ENCODE measurements at places on chromosomes 6 and 20.

DNA sequence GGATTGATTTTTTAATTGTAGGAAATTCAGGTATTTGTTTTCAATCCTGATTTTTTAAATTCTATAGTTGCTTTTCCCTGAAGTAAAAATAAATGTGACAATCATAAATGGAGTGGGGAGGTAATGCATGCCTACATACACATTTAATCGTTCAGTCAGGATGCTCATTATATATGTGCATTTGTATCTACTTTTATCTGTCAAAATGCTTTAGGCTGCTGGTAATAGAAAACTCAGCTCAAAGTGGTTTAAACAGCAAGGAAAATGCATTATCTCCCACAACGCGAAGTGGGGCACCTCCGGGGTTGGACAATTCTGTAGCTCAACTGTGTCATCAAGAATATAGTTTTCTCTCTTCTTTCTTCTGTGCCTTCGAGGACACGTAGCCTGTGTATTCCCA lies 116.4 kb upstream of the SASH1 start:
- no peak for DNase-seq

GRCh38 chr6:20025681-20026080 lies 186.6 kb downstream of the MBOAT1 start:
- no peak for DNase-seq

GRCh38 chr20:33702861-33703260 lies 16.7 kb upstream of the E2F1 start:
- DNase-seq, result peak; percentile 46

GRCh38 chr20:19692685-19693119 lies 65.4 kb upstream of the RIN2 start:
- peak; percentile 34 for DNase-seq

DNA sequence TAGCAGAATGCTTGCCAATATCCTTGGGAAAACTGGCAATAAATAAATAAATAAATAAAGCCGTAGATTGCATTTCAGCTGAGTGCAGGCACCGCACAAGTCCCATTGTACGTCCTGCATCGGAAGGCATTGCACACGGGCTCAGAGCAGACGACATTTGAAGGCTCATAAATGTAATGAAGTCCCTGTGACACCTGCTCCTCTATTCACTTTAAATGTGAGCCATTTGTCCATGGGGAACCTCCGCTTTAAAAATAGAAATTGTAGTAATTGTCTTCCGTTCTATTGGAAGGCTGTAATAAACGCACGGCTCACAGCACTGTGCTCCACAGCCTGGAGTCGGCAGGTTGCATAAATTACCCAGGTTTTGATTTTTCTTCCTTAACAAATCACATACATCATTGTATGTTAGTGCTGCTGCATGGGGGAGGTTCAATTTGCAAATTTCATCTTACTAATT lies 32.6 kb downstream of the MYT1 start:
- DNase-seq, result peak; percentile 63

DNA sequence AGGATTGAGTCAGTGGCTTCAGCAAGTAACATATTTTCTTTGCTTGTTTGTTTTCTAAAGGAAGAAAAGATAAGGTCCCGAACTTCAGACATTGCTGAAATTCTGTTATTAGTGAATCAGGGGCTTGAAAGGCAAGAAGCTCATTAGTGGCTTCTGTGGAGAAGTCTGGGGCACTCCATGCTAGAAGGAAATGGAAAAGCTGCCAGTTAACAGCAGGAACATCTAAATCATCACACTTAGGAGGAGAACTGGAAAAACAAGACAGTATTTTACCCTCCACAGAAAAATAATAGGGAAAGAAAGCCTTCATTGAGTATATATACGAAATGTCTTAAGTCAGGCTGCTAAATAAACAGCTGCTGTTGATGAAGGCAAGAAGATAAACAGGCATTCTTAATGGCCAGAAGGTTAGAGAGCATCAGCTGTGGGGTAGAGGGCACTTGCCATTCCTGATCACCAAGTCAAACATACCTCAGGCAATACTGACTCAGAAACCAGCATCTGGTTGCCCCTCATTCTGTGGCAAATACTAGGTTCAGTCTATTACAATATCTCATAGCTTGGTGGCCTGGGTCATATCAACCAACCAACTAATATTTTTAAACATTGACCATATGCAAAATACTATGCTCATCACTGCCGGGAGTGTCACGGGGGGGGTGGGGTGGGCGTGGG lies 143.2 kb upstream of the TENT5A start:
- DNase-seq, result no peak

- no peak for DNase-seq
Measured at GRCh38 chr6:13091192-13091591, 237.1 kb downstream of the TBC1D7 start.

GRCh38 chr6:156183678-156184077 lies 593.5 kb upstream of the ARID1B start:
- DNase-seq, result no peak

GRCh38 chr6:134802426-134803058 lies 147.4 kb downstream of the ALDH8A1 start:
- no peak for DNase-seq

GRCh38 chr20:31967830-31968249 lies at the start of gene XKR7:
Gene XKR7, plus strand, starts transcription at chr20:31968151. Its CDS starts 25 bp downstream, at chr20:31968176.
- peak; percentile 58 for DNase-seq

DNA sequence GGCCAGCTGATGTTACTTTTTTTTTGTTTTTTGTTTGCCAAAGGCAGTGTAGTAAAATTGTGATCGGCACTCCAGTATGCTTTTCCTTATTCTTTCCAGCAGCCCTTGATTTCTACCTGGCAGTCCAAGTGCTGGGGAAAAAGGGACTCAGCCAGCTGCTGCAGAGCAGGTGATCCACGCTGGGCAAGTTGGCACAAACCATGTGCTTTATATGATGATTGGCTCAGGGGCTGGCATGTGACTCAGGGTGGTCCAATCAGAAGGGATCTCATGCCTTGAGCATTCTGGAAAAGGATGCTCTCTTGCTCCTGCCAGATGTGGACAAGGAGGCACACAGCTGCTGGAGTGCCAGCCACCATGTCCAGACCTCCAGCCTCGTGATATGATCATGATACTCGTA lies 54.5 kb downstream of the SULF2 start:
- peak; percentile 12 for DNase-seq

DNA sequence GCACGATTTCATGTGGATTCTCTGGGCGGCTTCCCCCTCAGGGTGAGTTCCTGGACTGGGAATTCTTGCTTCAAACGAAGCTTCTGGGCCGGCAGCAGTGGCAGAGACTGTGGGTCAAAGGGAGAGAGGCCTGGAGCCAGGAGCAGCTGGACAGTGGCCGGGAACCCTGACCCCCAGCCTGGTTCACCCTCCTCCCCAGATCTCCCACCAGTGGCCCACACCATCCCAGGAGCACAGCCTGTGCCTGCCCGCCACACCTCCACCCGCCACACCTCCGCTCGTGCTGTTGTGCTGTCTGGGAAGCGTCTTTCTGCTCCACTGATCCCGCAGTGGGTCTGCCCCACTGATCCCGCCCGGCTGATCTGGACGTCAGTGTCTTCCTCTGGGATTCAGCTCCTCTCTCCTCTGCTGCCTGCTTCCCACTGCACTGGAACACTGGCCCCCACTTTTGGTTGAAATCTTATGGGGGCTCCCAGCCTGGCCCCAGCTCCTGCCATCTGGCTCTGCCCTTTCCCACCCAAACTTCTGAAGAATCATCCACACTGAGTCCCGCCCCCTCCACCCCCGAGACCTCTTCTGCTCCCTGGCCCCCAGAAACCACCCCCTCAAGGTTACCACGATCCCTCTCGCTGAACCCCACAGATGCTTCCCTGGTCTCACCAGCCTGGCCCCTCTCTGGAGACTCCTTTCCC lies 9.8 kb downstream of the ZBP1 start:
- no peak for DNase-seq

- no peak for DNase-seq
Measured at GRCh38 chr6:164273491-164273890, 859.0 kb downstream of the QKI start.

DNA sequence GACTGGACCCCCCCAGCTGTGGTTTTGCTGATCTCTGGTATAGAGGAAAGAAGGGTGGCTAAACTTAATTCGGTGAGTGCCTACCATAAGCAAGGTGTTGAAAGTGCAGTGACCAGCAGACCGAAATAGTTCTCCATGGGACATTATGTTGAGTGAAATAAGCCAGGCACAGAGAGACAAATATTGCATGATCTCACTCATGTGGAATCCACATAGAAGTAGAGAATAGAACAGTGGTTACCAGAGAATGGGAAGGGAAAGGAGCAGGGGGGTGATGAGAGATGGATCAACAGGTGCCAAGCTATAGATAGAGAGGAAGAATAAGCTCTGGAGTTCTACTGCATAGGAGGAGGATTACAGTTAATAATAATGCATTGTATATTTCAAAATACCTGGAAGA lies 9.7 kb upstream of the GCNT2 start:
- no peak for DNase-seq

DNA sequence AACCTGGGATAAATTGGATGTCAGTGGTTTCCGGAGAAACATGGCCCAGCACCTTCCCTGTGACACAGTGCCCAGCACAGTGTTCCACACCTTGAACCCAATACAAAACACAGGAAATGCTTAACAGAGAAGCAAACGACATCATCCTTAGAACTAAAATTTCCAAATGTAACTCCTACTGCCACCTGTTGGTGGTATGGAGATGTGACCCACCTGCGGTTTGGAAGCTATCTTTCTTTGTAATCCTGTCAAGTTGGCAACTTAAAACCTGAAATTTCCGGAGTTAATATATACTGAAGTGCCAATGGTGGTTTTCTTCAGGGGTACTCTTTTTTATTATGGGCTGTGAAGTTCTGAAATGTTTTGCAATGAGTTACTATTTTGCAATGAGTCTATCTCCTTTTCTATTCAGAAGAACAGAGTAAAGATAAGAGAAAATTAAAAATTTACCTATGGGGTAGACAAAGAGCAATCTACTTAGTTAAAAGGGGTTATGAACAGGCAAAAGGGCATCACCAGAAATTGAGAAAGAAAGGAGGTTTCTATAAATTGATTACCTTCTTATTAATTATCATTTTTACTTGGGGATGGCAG lies 658.8 kb downstream of the PTPRT start:
- DNase-seq, result peak; percentile 65

GRCh38 chr6:95387845-95388244 lies 189.5 kb upstream of the MANEA start:
- DNase-seq, result no peak

GRCh38 chr6:106790149-106790770 lies 160.9 kb downstream of the QRSL1 start:
- DNase-seq, result no peak

DNA sequence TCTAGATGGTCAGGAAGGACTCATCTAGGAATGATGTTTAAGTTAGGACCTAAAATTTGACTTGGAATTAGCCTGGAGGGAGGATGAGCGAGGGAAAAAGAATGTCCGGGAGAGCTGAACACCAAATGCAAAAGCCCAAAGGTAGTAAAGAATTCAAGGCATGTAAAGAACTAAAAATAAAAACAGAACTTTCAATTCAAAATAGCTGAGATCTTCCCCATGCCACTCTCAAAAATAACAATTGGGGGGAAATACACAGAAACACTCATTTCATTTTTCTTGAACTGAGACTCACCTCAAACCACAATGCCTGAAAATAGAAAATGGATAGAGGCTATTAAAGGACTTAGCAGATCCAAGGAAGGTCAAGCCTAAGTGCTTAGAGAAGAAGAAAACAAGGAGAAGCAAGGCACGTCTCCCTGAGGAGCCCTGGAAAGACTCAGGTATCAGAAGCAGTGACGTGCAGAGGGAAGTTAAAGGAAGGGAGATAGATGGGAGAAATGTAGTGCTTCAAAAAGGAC lies 10.4 kb downstream of the PXT1 start:
- no peak for DNase-seq

DNA sequence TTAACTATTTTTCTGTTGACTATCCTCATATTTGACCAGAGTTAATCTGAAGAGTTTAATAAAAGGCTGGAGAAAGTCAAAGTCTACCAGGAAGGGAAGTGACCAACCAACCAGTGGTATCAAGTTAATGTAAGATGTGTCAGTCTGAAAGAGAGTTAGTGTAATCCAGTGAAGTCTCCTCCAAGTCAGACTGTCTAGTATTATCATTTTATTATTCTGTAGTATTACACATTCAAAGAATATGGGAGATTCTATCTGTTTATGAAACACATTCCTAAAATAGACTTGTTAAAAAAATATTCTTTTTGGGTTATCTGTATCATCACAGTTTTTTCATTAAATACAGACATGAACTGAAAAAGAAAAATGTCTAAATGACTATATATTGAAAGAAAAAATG lies 194.4 kb downstream of the BTBD9 start:
- no peak for DNase-seq

DNA sequence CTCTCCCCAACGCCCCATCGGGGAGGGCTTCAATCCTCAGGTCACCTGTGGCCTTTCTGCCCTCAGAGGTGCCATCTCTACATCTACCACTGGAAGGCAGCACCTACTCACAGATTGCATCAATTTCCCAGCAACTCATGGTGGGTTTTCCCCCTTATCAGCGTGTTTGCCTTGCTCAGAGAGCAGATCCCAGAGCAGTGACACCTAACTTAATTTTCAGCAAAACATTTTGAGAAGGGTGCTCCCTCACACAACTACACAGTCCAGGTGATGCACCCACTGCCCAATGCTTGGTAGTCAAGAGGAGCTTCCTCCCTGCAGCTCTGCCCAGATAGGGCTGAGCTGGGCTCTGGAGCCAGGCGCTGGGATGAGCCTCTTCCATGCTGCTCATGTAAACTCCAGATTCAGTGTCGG lies 48.2 kb downstream of the PLG start:
- peak; percentile 2 for DNase-seq

DNA sequence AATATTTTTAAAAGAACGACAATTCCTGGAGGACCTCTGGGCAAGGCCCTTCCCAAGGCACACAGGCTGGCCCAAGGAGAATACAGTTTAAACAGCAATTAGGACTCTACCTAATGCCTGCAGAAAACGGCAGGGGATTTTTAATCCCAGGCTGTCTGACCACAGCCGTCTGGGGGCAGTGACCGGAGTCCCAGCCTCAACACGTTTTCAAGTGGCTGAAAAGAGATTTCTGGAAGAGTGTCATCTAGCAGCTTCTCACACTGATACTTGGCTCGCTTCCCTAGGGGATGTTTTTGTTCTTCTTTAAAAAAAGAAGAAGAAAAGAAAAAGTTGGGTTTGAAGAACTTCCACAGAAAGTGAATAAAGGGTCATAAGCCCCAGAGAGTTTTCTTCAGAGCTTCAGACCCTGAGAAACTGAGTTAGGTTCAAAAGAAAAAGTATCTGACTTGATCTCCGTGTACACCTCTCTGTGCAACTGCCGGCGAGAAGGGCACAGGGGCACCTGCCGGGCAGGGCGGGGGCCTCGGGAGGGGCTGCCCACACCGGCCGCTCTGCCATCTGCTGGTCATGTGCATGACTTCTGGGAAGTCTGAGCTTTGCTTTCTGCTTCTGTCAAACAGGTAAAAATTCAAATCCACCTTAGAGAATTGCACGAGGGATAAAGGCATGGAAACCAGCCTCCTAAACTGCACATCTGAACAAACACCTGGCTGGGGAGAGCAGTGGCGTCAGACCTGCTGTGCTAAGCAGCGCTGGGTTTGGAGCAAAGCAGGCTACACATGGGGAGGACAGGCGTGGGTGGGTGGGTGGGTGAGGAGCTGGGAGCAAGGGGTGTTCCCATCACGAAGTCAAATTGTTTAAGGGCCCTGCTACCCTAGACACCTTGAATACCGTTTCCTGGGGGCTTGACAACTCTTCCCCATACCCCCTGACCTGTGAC lies 33.0 kb downstream of the RRBP1 start:
- peak; percentile 66 for DNase-seq

GRCh38 chr20:50153153-50153499 lies 397 bp downstream of the PEDS1 start:
- peak; percentile 33 for DNase-seq

GRCh38 chr6:158684745-158685324 lies 35.0 kb downstream of the SYTL3 start:
- no peak for DNase-seq

- DNase-seq, result no peak
Measured at GRCh38 chr6:158353883-158354877, 41.9 kb downstream of the TULP4 start.

Data from NCI-H1092 treated with DMSO at 0.1 percent for 48 hours (cell line).